HCT116 (cell line): ENCODE measurements at places on chromosomes 5 and 9. TPM values are rescaled to one million over a fixed set of nuclear protein-coding genes. Genes with fewer than 3 reads are reported as not detected.

DNA sequence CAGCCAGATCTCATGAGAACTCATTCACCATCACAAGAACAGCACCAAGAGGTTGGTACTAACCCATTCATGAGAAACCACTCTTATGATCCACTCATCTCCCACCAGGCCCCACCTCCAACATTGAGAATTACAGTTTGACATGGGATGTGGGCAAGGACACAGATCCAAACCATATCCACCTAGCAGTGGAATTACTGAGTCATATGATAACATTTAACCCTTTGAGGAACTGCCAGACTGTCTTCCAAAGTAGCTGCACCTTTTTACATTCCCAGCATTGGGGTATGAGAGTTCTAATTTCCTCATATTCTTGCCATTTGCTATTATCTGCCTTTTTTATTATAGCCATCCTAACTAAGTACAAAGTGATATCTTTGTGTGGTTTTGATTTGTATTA, 51.9 kb downstream of the CTNNA1 start:
- DNase-seq = no peak

- DNase-seq = no peak
These were observed 727.8 kb upstream of the FAM174A start for GRCh38 chr5:99807346-99807745.

Gene LRRC70
- 0.37 TPM for total RNA-seq

GRCh38 chr9:130446101-130446861, 1.5 kb downstream of the ASS1 start:
- DNase-seq = no peak

Gene RANBP3L
- total RNA-seq = not detected
